ENCODE measurements at places on chromosomes 7 and 10.

GRCh38 chr7:159143780-159144757, 598 bp downstream of the VIPR2 start:
- no peak for DNase-seq

- DNase-seq, result no peak
Observed at GRCh38 chr7:47783456-47784223, 164.6 kb downstream of the PKD1L1 start.

DNA sequence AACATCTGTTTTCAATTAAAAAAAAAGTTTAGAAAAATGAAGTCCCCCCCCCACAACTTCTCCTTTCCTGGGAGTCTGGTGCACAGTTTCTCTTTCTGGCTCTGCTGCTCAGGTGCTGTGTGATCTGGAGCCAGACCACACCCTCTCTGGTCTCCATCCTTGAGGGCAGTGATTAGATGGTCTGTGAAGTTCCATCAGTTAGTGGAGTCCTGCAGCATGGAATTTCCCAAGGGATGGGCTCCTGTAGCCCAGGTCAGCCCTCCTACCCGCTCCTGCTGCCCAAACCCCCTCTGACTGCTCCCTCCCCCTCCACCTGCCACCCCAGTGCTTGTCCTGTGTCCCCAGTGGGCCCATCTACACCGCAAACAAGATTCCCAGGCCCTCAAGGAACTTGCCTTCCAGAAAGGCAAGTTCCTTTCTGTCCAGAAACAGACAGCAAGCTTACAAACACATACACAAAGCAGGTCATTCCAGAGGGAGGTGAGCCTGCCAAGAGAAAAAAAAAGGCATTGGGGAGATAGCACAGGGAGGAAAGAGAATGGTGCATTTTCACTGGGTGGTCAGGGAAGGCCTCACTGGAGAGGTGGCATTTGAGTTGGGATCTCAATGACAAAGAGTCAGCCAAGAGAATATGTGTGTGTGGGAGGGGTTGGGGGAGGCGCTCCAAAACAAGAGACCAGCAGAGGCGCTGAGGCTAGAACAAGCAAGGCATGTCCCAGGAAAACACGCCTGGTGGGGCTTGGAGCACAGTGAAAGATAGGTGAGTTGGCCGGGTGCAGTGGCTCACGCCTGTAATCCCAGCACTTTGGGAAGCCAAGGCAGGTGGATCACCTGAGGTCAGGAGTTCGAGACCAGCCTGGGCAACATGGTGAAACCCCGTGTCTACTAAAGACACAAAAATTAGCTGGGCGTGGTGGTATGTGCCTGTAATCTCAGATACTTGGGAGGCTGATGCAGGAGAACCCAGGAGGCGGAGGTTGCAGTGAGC, 49.5 kb upstream of the SLC29A3 start:
- no peak for DNase-seq

- DNase-seq, result no peak
Observed at GRCh38 chr7:124179641-124180040, 146.8 kb upstream of the TMEM229A start.

DNA sequence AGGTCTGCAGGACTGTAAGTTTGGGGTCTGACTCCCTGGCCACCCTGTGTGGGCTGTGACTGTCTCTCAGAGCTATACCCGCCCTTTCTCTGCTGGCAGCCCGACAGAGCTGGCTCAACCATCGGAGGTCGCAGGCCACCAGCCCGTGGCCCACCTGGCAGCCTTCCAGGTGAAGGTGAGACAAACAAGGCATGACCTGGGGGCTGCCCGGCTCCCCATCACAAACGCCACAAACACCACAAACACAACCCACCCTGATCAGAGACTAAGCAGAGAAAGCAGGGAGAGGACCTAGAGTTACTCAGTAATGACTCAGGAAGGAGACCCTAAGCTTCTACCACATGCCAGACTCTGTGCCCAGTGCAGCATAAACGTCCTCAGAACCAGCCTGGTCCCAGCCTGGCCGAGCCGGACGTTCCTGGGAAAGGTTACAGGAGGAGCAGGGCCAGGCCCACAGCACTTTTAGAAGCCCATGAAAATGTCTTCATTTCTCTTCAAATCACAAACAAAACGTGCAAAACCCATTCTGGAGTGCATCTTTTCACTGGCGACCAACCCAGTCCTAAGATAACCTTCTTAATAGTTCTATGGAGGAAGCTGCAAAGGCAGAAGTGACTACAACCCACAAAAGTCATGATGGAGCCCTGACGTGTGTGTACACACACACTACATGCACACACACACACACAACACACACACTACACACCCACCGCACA, 66.8 kb downstream of the MKI67 start:
- DNase-seq, result no peak

GRCh38 chr7:158039270-158039669, 548.4 kb downstream of the PTPRN2 start:
- no peak for DNase-seq

GRCh38 chr10:113267619-113268562, 285.0 kb upstream of the HABP2 start:
- no peak for DNase-seq

GRCh38 chr10:133140417-133141143, 19.4 kb upstream of the KNDC1 start:
- DNase-seq, result no peak

Data from stimulated activated CD8-positive, alpha-beta memory T cell treated with anti-CD3 and anti-CD28 coated beads, Interleukin-7, amount 100 ng/mL, for 48 hours (primary cell).